ENCODE measurements at places on chromosomes 4 and X.

GRCh38 chr4:107519053-107519452 is 201.0 kb downstream of the PAPSS1 start:
- no peak for DNase-seq

DNA sequence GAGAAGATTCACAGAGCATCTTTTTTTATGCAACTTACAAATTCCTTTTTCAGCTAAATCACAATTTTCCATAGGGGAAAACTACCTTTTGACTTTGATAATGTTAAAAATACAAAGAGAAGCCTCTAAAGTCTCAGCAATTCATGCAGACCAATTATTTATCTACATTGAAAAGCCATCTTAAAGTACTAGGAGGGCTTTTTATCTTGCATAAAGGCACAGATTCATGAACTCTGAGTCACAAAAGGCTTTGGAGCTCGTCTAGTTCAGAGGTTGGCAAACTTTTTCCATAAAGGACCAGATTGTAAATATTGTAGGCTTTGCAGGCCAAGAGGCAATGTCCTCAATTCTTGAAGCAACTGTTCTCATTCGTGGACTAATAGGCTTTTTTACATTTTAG is 210.4 kb upstream of the HDX start:
- no peak for DNase-seq

DNA sequence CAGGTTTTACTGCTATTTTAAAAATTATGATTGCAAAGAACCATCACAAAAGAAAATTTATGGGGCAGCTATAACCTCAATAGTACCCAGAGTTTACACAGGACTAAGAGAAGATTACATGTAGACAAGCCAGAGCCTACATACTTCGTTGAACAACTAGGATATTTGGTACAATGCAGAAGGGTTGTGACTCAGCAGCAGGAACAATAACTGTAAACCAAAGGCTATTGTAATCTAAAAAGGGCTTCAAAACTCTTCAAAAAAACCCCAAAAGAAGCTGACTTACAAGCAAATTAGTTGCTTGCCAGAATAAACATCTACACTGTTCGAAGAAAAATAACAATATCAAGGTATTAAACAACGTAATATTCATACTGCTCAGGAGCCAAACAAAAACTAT is 618.0 kb downstream of the STPG2 start:
- no peak for DNase-seq

- no peak for DNase-seq
Observed at GRCh38 chr4:141463678-141464077, 172.7 kb upstream of the IL15 start.

DNA sequence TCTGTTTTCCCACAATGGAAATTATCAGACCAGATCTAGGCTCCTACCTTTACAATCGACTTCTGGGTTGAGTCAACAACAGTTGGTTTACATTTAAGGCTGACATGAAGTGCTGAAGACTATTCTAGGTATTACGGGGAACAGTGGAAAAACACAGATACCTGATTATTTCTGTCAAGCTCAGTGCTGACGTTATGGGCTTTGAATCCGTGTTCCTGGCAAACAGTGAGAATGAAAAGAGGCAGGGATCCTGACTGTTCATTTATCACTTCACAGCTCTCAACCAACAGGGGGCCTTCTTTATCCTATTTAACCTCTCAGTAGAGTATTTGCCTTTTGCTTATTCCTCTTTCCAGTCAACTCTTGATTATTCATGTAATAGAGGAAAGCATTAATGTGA is 43.1 kb downstream of the TMEM164 start:
- DNase-seq: no peak

DNA sequence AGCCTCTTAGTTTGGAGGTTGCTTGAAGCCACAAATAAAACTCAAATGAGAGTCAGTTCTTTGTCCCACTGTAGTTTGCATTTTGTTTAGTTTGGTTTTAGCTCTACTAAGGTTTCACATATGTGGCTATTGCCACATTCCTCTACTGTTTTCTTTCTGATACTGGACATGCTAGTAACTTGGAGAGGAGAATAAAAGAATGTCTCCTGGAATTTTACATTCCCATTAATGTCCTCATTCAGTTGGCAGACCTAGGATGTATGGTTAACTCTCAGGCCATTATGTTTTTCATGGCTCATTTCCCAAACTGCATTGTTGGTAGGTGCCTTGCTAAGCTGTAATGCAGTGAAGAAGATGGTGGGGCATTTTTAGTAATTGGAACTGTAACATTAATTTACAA is 29.9 kb downstream of the UPRT start:
- DNase-seq: no peak

Measured in stimulated activated CD4-positive, alpha-beta T cell treated with anti-CD3 and anti-CD28 coated beads, Interleukin-1b, Interleukin-23, amount 100 ng/mL, for 24 hours (primary cell).